ENCODE measurements at places on chromosomes 2 and 18. TPM values are rescaled to one million over a fixed set of nuclear protein-coding genes. Genes with fewer than 3 reads are reported as not detected.

GRCh38 chr2:84899304-84900204, 5.9 kb upstream of the TMSB10 start:
- DNase-seq, result no peak

- no peak for DNase-seq
Observed at GRCh38 chr2:216604458-216604857, 28.8 kb upstream of the IGFBP2 start.

PSMA8 gene
- not detected for total RNA-seq

GRCh38 chr2:191112448-191112901, 38.3 kb downstream of the STAT4 start:
- no peak for DNase-seq

GRCh38 chr2:167790189-167790588, 457.2 kb downstream of the STK39 start:
- DNase-seq, result no peak

DNA sequence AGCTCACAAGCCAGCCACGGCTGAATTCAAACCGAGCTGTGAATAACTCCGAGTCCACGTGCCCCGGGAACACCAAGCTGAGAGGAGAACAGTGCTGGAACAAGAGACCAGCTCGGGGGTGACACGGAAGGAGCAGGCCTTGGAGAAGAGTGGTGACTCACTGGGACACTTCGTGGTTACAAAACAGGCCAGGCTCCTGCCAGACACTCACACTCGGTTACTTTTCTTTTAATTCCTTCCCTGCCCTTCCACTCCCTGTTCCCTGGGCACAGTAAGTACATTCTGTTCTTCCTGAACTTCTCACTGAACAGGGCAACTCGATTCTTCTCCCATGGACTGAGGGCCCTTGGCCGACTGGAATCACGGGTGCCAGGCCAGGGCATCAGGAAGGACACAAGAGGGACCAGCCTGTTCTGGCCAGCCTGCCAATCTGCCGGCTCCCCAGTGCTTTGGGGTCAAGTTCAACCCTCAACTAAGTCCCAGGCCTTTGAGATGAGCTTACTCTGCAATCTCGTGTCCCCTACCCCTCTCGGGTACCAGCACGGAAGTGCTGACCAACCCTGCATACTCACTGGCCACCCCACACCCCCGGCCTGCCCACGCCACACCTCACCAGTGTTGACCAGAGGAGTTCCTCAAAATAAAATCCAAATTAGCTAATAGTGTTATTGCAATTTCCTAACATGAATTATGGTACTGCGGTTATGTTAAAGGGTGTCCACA, 87.5 kb downstream of the TFCP2L1 start:
- DNase-seq, result no peak

DNA sequence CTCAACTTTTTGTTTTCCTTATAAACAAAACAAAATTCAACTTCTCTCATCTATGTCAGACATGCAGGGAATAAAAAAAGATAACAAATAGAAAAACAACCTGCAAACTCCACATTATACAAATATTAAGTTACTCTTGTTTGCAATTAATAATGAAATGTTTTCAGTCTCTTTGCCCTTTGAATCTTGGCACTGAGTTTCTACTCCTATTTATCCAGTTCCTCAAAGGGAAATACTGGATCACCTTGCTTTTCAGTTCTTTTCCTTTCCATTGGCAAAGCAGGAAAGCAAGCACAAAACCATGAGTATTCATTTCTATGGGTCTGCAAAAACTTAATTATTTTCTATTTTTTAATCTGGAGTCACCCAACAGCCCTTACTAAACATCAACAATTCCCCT, 23.6 kb downstream of the KANSL1L start:
- peak; percentile 7 for DNase-seq

- no peak for DNase-seq
Observed at GRCh38 chr18:26335571-26336487, 109.6 kb downstream of the TAF4B start.

CRYBA2 gene
- total RNA-seq, result not detected

DNA sequence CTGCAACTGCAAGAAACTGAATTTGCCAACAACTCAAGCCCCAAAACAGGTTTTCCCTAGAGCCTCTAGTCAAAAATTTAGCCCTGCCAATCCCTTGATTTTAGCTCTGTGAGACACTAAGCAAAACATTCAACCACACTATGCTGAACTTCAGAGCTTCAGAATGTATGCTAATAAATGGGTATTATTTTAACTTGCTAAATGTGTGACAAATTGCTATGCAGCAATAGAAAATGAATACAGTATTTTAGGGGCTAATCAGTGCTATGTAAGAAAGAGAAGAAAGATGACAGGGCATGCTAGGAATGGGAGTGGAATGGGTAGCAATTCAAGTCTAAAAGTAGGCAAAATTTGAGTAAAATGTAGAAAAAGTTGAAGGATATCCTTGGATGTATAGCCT, 223.9 kb upstream of the NOL4 start:
- no peak for DNase-seq

DNA sequence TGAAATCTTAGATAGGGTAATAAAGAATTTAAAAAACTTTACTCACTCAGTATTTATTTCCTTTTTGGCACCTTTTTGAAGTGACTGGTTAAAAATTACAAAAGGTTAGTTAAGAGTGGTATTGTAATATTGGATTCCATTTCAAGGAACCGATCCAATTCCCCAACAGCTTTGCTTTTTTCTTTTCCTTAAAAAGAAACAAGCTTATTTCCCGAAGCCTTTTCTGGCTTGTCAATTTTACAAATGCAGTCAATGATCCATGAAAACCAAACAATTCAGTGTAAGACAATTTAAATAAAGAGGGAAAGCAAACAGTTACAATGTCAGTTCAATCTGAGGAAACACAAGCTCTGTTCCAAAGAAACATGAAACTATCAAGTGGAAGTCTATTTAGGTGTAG, 200.2 kb downstream of the RIT2 start:
- no peak for DNase-seq

- no peak for DNase-seq
Observed at GRCh38 chr18:77360315-77361190, 110.9 kb downstream of the GALR1 start.

DNA sequence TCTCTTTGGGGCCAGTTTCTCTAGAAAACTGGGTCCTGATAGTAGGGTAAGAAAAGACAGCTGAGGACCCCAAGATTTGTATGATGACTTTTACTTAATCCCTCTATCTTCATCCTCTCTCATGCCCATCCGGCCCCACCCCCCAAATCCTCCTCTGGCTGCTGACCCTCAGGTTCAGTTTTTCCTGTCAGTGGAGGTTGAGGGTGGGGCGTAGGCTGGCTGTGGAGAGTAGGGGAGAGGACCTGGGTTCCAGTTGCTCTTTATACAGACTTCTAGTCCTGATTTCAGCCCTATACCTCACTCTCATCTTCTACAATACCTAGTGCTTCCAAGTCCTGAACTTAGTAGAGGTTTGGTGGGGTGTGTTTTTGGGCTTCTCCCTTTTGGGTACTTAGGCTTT, 28.4 kb downstream of the PLEKHA3 start:
- no peak for DNase-seq

DNA sequence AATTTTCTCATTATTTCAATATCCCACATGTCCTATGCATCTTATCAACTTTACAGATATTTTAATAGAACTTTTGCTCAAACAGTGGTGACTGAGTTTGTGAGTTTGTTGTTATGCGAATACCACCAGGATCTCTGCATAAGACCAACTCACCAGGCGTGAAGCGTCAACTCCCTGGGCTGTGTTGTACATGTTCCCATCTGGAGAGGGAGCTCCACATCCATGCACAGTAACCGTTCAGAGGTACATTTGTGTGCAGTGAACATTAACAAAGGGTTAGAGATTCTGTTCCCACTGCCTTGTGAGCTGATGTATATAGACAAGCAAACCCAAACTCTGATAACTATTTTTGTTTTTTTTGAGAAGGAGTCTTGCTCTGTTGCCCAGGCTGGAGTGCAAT, 188.7 kb downstream of the MYT1L start:
- DNase-seq, result no peak

- DNase-seq, result no peak
Observed at GRCh38 chr2:177619986-177620385, 227.4 kb downstream of the AGPS start.

DNA sequence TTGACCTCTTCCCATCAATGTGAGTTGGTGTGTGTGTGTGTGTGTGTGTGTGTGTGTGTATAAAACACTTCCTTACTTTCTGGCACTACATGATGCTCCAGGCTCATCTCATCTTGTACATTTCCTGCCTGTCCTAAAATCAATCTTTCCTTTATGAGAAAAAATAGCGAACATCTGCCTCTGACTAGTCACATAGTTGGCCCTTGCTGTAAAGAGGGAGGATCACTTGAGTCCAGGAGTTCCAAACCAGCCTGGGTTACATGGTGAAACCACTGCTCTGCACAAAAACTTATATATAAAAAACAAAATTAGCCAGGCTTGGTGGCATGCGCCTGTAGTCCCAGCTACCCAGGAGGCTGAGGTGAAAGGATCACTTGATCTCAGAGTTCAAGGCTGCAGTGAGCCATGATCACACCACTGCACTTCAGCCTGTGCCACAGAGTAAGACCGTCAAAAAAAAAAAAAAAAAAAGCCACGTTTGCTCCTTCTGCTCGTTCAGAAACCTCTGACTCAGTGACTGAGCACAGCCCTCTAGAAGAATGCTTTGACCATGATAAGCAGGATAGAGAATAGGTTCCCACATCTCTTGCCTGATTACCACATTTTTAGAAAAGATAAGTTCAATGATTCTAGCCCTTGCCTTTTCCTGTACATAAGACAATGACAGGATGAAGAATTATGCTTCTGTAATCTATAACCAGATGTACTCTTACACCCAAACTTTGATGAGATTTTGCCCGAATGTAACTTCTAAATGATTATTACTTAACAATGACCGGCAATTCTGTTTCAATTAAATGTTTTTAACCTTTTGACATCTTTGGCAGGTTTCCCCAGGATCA, 45.2 kb upstream of the ST3GAL5 start:
- no peak for DNase-seq

DNA sequence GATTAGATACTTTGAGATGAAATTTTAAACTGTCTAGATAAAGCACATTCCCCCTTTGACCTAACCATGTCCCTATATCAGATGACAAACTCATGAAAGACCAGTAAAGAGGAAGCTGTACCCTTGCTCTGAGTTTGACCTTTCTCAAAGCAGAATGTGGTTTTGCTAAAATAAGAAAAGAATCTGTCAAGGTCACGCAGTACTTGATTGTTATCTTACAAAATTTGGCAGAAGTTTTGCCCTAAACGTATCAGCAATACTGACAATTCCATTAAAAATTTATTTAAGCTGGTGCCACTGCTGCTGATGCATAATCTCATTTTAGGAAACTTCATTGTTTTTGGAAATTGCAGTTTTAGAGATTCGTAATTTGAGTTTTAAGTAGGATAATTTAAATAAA, 31.2 kb upstream of the GALM start:
- DNase-seq, result no peak

GRCh38 chr2:15772086-15772595, 168.2 kb upstream of the MYCN start:
- no peak for DNase-seq

KATNAL2 gene
- 0.25 TPM for total RNA-seq

ALPP gene
- total RNA-seq, result not detected

DNA sequence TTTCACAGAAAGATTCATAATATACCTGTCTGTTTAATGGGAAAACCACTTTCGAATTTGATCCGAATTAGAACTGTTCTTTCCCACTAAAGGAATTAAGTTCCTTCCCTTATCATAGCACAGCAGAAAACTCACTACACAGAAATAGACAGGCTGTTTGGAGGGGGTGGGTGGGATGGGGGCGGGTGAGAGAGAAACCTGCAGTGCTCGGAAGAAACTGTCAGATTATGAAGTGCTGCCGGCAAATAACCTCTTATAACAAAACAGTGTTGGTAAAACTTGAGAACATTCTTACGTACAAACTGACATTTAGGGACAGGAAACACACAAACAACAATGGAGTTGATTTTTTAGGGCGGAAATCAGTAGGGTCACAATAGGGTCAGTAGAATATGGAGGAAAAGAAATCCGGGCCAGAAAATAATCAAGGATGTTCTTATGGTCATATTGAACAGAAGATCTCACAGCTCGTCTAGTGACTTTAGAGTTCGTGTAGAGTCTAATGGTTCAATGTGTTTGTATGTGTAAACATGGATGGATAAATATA, 756.0 kb upstream of the LRATD1 start:
- DNase-seq, result no peak

DNA sequence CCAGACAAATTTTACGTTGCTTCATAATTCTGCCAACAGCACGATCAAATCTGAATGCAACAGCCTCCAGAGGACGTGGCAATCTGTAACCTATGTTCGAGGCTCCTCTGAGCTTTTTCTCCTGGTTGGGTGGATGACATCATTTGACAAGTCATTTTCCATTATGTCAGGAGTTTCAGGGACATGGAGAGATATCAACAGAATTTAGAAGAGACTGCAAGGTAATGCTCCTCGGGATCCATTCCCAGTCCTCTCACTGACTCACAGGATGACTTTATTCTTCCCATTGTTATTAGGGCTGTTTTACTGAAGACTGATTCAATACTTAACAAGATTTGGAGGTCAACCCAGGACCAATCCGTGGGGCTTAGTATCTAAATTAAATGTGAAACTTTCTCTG, 72.5 kb upstream of the RNF152 start:
- DNase-seq, result no peak

DNA sequence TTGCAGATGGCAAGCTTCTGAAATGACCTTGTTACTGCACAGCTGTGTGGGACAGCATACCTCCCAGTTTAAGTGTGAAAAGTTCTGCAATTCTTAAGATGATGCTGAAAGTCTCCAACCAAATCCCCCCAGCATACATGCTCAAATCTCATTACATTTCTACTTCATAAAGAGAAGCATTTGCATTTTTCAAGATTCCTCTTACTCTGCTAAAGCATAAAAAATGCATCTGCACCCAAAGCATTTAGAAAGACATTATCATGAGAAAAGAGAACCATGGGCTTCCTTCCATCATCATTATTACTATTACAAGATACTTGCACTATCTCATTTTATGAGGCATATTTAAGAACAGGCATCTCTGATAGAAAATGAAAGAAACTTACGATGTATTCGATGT, 236.9 kb upstream of the REV1 start:
- no peak for DNase-seq

GRCh38 chr2:7109533-7109885, 192.3 kb downstream of the RNF144A start:
- DNase-seq, result no peak

- DNase-seq, result no peak
Observed at GRCh38 chr18:3983351-3983969, 471.6 kb downstream of the DLGAP1 start.

NTSR2 gene
- not detected for total RNA-seq

DNA sequence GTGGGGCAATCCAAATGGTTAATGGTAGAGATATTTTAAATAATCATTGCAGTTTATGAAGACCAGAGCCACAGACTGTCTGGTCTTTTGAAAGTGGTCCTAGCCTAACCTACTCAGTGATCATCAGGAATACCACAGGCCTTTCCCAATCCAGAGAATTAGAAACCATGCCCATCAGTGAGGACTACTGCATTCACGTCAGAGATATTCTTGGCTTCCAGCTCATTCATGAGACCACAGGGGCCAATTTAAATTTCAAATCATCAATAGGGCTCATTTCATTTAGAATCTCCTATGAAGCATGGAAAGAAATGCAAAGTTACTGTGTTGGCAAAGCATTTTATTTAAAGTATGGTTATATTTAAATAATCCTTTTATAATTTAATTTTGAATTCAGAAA, 362.3 kb upstream of the KCNJ3 start:
- no peak for DNase-seq

All from dermis microvascular lymphatic vessel endothelial cell (primary cell).